ENCODE measurements at places on chromosomes 12 and 14.

DNA sequence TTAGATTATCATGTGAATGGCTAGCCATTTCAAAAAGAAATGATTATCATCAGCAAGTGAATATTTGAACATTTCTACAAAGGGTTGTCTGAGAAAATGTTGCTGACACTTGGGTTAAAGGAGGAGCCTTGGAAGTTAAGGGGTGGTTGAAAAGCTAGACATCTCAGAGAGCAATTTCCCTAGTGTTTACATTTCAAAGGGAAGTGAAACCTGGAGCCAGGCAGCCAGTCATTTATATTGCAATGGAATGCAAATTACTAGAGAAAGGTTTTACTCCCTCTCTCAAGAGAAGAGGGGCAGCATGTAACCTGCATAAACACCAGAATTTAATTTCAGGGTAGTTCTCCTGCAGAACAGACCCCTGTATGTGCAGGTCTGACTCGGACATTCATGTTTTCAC is 279.0 kb downstream of the SLC16A7 start:
- no peak for DNase-seq

GRCh38 chr14:77000340-77001270 is 27.9 kb downstream of the IRF2BPL start:
- DNase-seq, result no peak

DNA sequence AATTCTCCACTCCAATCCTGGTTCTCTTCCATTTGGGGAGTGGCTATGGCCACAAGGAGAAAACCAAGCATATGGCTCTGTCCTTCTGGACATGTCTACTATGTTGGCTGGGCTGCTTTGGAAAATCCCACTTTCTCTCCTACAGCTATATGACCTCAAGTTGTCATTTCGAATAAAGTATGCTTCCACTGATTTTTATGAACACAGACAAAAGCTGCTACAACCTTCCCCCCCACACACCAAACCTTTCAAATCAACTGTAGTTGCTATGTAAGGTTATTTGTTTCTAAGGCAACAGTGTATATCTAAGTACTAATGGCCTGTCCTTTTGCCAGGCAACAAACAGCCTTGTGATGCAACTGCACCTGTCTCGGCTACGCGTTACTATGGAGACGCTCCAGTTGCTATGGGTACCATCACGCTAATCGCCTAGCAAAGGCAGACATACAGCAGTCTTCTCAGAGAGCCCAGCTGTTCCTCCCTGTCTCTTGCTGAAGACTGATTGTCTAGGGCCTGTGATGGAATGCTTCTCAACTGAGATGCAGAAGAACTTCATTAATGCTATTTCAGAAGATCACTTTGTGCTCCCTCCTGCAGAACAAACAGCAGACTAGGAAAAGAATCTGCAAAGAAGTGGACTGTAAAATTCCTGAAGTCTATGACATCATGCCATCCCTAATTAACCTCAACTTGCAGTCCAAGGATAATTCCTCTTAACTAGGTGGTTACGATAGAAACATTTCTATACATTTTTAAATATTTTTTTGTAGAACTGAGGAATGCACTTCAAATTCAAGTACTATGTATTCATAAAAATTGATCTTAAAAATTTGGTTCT is 67.6 kb downstream of the FOXN3 start:
- DNase-seq, result no peak

GRCh38 chr14:103504991-103505565 is 17.6 kb downstream of the CKB start:
- DNase-seq, result no peak

DNA sequence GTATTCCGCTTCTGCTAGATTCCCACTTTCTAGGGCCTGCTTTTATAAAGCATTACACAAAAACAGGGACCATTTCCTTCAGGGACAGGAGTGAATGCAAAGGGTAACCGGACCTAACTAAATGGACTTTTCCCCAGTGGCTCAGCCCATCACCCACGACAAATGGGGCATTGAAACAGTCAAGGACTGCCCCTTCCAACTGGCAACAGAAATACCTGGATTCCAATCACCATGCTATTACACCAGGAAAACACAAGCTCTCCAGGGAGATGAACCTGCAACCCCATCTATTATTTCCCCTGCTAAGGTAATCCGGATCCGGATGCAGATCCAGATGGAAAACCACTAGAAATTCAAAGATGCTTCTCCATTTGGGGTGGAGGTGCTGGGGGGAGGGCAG is 1.0 kb downstream of the MPHOSPH9 start:
- DNase-seq, result no peak
